Activated CD4-positive, alpha-beta T cell treated with anti-CD3 and anti-CD28 coated beads for 36 hours (primary cell): ENCODE measurements at places on chromosomes 13 and 19. TPM values are rescaled to one million over a fixed set of nuclear protein-coding genes. Genes with fewer than 3 reads are reported as not detected.

DNA sequence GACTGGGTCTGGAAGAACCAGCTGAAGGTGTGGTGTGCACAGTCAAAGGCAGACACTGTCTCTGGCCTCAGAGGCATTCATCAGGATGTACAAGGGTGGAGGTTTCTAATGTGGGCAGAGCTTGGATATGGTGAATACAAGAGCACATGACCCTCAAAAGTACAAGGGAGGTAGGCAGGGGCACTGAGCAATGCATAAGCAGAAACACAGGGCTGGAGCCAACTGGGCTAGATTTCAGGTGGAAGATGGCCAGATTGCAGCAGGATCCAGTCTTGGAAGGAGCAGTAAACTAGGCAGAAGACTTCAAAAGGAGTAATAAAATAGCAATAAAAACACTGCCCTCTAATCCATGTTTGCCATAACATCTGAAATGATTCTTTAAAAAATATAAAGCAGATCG lies 417.1 kb downstream of the OLFM4 start:
- H3K27ac ChIP-seq: no peak overlapping the region
- no peak for DNase-seq
- H3K36me3 ChIP-seq: no peaks in the 10 kb centered on the region
- H3K27me3 ChIP-seq: no peaks in the 10 kb centered on the region

- H3K4me3 ChIP-seq: no peak overlapping the region
- H3K27ac ChIP-seq: no peak overlapping the region
- no peaks in the 10 kb centered on the region for H3K36me3 ChIP-seq
- peaks cover 19% of the 10 kb centered on the region for H3K27me3 ChIP-seq
- H3K4me1 ChIP-seq: no peaks in the 10 kb centered on the region
- DNase-seq: no peak
Observed at GRCh38 chr13:100818711-100819110, 144.1 kb upstream of the TMTC4 start.

DNA sequence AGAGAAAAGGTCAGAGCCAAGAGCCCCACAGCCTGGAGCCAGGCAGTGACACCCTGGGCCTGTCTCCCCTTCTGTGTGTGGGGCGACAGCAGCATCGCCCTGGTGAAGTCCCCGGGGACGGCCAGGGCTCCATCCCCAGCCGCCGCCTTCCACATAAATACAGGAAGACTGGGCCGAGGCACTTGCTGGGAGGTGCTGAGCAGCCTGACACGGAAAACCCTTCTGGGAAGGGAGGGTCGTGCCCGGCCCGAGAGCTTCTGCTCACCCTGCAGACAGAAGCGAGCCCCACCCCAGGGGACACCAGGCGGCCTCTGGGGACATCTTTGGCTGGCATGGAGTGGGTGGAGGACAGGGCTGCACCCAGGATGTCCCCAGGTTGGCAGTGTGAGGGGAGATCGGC lies 5.1 kb downstream of the FGF22 start:
- H3K4me1 ChIP-seq: no peaks in the 10 kb centered on the region
- H3K27me3 ChIP-seq: no peaks in the 10 kb centered on the region
- DNase-seq: no peak
- no peak overlapping the region for H3K27ac ChIP-seq
- H3K36me3 ChIP-seq: peaks cover 14% of the 10 kb centered on the region

GRCh38 chr13:63088226-63088625 lies 1672.6 kb upstream of the PCDH20 start:
- no peaks in the 10 kb centered on the region for H3K27me3 ChIP-seq
- H3K4me1 ChIP-seq: no peaks in the 10 kb centered on the region
- DNase-seq: no peak
- no peak overlapping the region for H3K27ac ChIP-seq
- H3K36me3 ChIP-seq: no peaks in the 10 kb centered on the region
- no peak overlapping the region for H3K4me3 ChIP-seq

GRCh38 chr19:18205200-18205892 lies 1.5 kb upstream of the RAB3A start:
- peaks cover 5% of the 10 kb centered on the region for H3K36me3 ChIP-seq
- H3K4me1 ChIP-seq: peaks cover 18% of the 10 kb centered on the region
- H3K27ac ChIP-seq: peak overlapping the region; percentile 47
- peak overlapping the region; percentile 96 for H3K4me3 ChIP-seq
- DNase-seq: peak; percentile 81

GRCh38 chr13:37595162-37595561 lies 3.4 kb downstream of the POSTN start:
- H3K27me3 ChIP-seq: no peaks in the 10 kb centered on the region
- H3K4me3 ChIP-seq: no peak overlapping the region
- no peak overlapping the region for H3K27ac ChIP-seq
- H3K36me3 ChIP-seq: no peaks in the 10 kb centered on the region

DNA sequence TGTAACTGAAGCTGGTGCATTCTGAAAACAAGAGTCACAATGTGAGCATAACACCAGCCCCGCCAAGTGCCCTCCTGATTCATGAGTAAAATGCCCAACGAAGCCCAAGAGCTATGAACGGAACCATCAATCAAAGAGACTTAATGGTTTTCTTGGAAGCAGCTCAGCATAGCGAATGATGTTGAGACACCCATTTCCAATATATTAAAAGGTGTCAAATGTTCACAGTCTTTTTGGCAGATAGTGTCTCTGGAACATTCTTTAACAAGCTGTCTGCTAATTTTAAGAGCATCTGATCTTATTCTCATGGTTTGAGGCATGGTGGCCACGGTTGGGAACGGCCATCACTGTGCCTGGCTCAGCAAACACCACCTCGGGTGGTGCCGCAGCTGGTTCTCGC lies 133.4 kb upstream of the USP29 start:
- no peaks in the 10 kb centered on the region for H3K4me1 ChIP-seq
- no peaks in the 10 kb centered on the region for H3K27me3 ChIP-seq
- H3K4me3 ChIP-seq: no peak overlapping the region
- H3K27ac ChIP-seq: no peak overlapping the region
- H3K36me3 ChIP-seq: peaks cover 7% of the 10 kb centered on the region

The IGFL1 gene
- not detected for total RNA-seq

The LSR gene
- 12.2 TPM for total RNA-seq

The OVOL3 gene
- not detected for total RNA-seq

The USP12 gene
- 32.4 TPM for total RNA-seq

The STARD13 gene
- total RNA-seq: 0.57 TPM
